ENCODE measurements at places on chromosomes 7 and 10. TPM values are rescaled to one million over a fixed set of nuclear protein-coding genes. Genes with fewer than 3 reads are reported as not detected.
A peak's percentile ranks its signal among the peaks of the same experiment; 100 is the strongest.

DNA sequence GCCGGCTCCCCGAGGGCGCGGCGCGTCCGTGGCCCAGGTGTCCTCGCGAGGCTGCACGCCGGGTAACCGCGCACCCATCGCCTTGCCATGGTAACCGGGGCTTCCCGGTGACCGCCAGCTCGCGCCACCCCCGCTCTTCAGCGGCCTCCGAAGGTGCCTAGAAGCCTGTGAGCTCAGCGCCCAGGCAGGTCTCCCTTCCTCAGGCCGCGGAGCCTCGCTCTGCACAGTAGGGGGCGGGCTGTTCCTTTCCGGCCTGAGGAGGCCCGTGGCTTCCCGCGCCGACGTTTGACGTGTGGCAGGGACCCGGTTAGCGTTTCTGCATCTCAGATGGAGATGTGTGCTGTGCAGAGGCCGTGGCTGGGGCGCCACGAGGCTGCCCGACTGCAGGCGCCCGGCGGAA lies 117.1 kb downstream of the DYNC2I1 start:
- no peak for DNase-seq

The GPR85 gene
- not detected for total RNA-seq

The PCDH15 gene
- total RNA-seq: not detected

The CYP3A7 gene
- not detected for total RNA-seq

GRCh38 chr7:47956220-47956619 lies 8.0 kb upstream of the PKD1L1 start:
- DNase-seq: no peak

The OLAH gene
- total RNA-seq: not detected

DNA sequence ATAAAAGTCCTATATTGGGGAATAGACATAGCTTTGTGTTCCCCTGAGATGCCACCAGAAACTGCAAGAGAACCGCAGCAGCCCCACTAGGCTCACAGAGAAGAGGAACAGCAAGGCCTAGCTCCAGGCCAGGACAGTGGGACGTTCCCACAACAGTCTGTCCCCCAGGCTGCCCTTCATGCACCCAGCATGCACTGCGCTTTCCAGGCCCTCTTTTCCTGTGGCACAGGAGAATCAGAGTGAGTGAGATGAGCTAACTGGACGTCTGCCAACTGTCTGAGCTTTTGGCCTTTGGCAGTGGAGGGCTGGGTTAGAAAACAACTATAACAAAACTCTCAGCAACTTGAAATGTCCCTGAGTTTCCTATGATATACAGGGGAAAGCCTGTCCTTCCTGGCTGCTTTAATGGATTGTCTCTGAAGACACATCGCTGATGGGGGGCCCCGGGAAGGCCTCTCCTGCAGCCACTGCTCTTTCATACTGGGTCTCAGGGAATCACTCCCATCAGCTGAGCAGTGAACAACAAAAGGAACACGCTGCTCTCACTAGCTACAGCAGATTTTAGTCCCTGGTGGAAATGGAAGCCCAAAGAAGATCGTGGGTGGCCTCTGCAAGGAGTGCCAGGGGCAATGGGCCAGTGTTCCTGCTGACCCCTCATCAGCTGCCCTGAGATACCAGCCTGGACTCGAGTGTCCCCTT lies 53.5 kb downstream of the PODXL start:
- DNase-seq: no peak

- no peak for DNase-seq
Observed at GRCh38 chr10:74186678-74187077, 35.7 kb downstream of the ADK start.

DNA sequence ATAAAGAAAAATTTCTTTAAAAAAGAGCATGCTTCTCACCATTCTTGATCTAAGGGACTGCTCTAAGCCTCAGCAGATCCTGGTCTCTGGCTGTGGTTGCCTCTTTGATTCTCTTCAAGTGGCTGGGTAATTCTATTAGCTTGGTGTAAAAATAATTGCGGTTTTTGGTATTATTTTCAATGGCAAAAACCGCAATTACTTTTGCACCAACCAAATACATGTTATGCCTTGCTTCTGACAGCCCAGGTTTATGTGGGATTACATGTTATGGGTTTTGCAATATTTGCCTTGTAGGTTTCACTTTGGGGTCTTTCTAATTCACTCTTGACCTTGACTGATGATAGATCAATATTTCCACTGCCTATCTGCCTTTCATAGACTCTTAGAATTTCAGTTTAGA lies 20.0 kb upstream of the CREB5 start:
- no peak for DNase-seq

The PCLO gene
- total RNA-seq: 3.0 TPM

The CNPY1 gene
- total RNA-seq: not detected

The PDZD7 gene
- total RNA-seq: 1.8 TPM

DNA sequence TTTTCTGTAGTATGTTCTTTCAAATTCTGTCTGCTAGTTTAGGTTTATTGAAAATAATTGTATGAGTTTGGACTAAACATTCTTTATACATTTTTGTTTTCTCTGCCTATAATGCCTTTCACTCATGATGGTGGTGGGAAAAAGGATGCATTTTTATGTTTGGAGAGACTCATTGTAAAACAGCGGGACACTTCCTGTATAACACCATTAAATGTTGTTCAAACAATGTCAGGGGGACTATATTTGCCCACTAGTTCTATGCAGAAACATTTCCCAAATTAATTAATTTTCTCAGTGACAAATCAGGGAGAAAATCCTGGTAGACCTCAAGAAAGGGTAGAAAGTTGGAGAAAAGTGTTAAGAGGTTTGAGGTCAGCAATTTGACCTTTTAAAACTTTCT lies 207.7 kb downstream of the MALRD1 start:
- DNase-seq: no peak

The TAS2R3 gene
- 2.4 TPM for total RNA-seq

The ASNS gene
- total RNA-seq: 283 TPM

The CADPS2 gene
- total RNA-seq: not detected

DNA sequence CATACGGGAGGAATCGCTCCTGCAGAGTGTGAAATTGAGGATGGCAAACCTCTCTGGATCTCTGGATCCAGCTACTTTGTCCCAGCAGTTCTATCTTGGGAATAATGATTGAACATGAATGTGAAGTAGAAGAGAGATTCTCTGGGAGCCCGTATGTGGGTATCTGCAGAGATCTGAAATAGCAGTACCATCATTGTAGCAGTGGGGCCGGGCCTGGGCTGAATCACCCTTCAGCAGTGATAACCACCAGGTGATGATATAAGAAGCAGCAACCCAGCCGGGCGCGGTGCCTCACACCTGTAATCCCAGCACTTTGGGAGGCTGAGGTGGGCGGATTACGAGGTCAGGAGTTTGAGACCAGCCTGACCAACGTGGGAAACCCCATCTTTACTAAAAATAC lies 51.9 kb downstream of the SKIDA1 start:
- DNase-seq: no peak

- DNase-seq: no peak
Observed at GRCh38 chr10:84269773-84270172, 24.9 kb downstream of the RGR start.

- no peak for DNase-seq
Observed at GRCh38 chr7:40716052-40716451, 581.2 kb downstream of the SUGCT start.

The ANKRD1 gene
- not detected for total RNA-seq

DNA sequence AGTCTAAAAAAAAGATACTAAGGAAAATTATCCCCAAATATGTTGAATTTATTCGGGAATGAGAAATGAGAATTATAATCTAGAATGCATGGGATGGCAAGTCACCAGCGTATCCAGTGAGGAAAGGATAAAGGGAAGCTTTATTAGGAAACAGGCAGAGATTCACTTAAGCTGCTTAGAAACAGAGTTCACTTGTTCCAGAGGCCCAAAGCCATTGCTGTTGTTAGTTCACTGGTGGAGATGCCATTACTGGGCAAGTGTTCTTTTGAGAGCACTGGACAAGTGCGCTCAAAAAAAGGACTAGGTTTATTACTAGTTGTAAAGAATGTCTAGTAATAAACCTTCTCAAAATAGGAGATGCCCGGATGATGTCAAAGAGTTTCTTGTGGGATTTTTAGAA lies 51.2 kb downstream of the MICU1 start:
- DNase-seq: no peak

DNA sequence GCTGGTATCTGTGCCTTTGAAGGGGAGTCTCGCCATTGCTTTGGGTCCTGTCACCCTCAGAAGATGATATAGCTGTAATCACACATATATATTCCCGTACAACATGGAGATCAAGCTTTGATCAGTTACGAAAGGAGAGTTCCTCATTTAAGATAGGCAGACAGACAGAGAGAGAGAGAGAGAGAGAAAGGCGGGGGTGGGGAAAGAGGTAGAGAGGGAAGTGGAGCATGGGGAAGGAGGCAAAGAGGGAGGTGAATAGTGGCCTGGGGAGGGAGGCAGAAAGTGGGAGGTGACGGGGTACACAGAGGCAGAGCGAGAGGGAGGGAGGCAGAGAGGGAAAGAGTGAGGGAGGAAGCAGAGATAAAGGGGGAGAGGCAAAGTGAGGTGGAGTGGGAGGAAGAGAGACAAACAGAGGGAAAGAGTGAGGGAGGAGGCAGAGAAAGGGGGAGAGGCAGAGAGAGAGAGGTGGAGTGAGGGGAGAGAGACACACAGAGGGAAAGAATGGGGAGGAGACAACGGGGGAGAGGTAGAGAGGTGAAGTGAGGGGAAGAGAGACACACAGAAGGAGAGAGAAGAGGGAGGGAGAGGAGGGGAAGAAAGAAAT lies 44.6 kb upstream of the C1QL3 start:
- DNase-seq: no peak

DNA sequence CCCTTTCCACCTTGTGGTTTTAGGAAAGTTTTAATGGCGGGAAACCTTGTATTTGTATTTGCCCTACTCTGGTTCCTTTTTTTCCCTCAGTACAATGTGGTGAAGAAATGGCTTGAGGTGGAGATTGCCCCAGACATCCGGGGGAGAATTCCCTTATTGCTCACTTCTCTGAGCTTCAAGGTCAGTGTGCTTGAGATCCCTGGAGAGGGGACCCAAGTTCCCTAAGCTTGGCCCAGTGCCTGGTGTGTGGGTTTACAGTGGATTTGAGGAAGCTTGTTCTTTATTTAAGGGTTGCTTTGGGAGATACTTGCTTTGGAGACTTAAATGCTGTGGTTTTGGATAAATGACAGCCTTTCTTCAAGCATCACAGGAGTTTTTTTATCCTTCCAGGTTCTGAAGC lies 18.3 kb downstream of the CALHM2 start:
- no peak for DNase-seq

The GPR141 gene
- not detected for total RNA-seq

The HOXA6 gene
- total RNA-seq: 10.2 TPM

The UPK3BL2 gene
- total RNA-seq: 19.5 TPM

GRCh38 chr10:62183442-62183841 lies 85.2 kb downstream of the RTKN2 start:
- peak; percentile 20 for DNase-seq

GRCh38 chr7:7550663-7551062 lies 15.0 kb upstream of the COL28A1 start:
- no peak for DNase-seq

GRCh38 chr7:131011976-131012375 lies 278.0 kb upstream of the KLF14 start:
- DNase-seq: no peak

The COBL gene
- total RNA-seq: not detected

DNA sequence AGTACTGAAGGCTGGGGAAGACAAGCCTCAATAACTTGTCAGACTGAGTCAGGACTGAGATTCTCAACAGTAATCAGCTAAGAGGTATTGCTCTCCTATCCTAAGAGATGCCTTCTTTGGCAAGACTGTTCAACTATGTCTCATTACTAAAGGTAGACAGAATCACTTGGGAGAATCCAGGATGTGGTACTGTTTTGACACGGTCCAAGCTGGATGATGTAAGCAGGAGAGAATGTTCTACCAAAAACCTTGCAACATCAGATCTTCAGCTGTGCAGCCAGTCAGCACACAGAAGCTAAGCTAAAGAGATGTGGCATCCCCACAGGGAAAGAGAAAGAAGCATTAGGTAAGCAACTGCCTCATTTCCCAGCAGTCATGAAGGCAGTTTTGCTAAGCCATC lies 391.4 kb downstream of the NRG3 start:
- DNase-seq: no peak

The GPR15LG gene
- total RNA-seq: not detected

GRCh38 chr7:137934941-137935883 lies 66.7 kb downstream of the CREB3L2 start:
- DNase-seq: peak; percentile 20

The PLAC9 gene
- not detected for total RNA-seq

DNA sequence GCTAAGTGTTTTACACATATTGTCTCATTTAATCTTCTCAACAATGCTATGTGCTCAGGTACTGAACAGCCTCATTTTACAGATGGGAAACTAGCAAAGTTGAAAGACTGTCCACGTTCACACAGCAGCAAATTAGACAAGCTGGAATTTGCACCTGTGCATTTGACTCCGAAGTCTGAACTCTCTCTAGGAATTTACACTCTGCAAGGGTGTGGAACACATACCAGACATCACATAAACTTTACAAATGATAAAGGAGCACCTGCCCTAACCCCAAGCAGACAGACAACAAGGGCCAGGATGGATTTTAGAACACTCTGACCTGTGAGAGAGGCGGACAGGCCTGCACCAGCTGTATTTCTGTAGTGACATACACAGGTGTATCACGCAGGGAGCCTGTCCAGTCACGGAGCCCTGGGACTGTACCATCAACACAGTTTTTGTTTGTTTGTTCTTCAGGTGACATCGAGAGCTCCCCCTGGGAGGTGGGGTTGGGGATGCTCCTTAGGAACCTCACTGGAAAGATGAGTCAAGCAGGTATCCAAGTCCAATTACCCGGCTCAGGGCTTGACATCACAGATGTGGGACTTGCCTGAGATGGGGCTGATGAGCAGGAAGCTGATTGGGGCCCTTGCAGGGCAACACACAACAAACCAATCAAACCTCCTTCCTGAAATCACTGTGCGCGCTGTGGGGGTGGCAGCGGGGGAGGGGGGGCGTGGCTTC lies 31.0 kb downstream of the MKI67 start:
- DNase-seq: peak; percentile 16

- peak; percentile 52 for DNase-seq
Observed at GRCh38 chr10:48289501-48290238, 15.2 kb upstream of the FRMPD2 start.

GRCh38 chr10:103470761-103471653 lies 8.0 kb downstream of the CALHM3 start:
- DNase-seq: peak; percentile 90

DNA sequence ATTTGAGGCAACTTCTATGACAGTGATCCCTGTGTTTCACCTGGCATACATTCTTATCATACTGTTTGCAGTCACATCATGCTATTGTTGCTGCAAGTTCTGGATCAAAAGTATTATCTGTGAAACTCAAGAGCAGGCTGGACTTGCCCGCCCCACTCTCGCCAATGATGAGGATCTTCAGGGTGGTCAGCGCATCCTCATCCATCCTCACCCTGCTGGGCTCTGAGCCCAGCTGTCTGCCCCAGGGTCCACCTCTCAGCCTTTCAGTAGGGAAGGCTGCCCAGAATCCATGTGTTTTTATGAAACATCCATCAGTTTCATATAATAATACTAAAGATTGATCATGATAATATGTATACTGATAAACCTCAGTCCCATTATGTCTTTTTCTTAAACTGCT lies 55.4 kb upstream of the KIF5B start:
- DNase-seq: no peak

DNA sequence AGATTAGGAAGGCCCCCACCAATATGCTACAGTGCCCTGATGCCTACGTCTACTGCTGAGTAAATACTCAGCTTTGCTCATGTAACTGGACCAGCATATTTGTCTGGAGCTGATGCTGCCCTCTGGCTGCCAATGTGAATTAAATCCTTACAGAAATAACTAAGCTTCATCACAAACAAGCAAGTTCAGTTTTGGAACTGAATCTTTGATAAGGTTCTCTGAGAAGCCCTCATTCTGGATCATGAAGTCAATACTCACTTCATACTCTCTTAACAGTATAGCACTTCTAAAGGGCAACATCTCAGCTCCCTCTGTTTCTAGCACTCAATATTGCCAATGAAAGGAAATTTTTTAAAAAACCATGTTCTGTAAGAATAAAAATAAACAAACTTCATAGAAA lies 246.7 kb downstream of the ETV1 start:
- peak; percentile 1 for DNase-seq

Data from OCI-LY7 (cell line).